Stimulated activated CD8-positive, alpha-beta memory T cell treated with anti-CD3 and anti-CD28 coated beads, Interleukin-15, amount 100 ng/mL, for 4 hours (primary cell): ENCODE measurements at places on chromosomes 2 and 18.

DNA sequence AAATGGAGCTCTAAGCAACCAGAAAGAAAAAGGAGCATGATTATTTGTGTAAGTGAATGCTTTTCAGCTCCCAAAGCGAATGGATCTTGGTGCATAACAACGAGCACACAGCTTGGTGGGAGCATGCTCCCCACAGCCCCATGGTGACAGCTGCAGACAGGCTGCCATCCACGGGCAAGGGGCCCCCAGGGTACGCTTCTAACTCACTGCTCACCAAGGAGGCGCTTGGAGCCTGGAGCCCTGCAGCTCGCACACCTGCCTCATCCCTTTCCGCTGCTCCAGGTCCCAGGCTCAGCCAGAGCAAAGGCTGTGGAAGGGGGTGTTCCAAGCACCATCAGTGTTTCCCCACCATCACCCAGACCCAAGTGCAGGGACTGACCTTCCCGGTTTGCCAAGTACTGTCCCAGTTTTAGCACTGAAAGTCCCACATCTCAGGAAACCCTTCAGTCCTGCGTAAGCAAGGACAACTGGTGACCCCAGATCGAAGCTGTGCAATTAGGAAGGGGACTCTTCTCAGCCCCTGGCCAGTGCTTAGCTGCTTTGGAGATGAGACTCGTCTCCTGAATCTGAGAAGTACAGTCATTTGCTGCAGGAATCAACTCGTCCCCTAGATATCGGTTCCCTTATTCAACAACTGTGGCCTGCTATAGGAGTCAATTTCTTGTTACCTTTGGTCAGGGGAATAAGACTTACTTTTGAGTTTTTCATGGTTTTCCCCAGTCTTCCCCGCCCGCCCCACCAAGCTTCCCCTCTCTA is 50.0 kb upstream of the ATG16L1 start:
- no peak for DNase-seq

GRCh38 chr2:80403081-80403480 is 98.5 kb upstream of the LRRTM1 start:
- DNase-seq, result no peak

DNA sequence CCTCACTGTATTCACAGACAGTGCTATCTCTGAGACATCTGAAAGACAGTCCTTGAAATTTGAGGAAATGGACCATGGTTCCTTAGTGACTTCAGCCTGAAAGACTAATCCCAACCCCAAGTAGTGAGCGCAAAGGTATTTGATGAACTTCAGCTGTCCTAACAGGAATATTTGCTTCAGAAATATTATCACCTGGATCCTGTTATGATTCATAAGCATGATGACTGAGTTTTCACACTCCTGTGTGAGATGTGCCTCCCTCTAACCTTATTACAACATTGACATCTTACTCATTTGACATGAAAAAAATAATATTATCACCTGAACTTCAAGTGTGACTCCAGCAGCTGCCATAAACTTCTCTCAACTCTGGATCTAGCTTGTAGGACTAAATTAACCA is 11.6 kb upstream of the MRPL19 start:
- DNase-seq, result no peak

DNA sequence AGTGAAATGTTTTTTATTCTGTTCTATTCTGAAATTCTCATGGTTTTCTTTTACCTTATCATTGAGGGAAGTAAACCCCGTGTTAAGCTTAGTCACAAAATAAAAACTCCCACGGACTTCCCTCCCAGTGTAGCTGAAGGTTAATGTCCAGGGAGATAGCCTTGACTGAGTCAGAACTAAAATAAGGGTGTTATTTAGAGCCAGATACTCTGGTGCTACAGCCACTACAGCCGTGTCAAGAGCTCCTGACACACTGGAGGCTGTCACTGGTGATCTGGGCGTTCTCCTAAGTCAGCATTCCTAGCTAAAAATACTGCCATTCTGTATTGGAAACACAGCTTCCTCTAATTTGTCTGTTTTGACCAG is 82.0 kb upstream of the RANBP2 start:
- no peak for DNase-seq

- no peak for DNase-seq
Measured at GRCh38 chr2:138421971-138422335, 79.6 kb upstream of the SPOPL start.

- DNase-seq, result no peak
Measured at GRCh38 chr18:67618061-67618460, 101.5 kb upstream of the DSEL start.

DNA sequence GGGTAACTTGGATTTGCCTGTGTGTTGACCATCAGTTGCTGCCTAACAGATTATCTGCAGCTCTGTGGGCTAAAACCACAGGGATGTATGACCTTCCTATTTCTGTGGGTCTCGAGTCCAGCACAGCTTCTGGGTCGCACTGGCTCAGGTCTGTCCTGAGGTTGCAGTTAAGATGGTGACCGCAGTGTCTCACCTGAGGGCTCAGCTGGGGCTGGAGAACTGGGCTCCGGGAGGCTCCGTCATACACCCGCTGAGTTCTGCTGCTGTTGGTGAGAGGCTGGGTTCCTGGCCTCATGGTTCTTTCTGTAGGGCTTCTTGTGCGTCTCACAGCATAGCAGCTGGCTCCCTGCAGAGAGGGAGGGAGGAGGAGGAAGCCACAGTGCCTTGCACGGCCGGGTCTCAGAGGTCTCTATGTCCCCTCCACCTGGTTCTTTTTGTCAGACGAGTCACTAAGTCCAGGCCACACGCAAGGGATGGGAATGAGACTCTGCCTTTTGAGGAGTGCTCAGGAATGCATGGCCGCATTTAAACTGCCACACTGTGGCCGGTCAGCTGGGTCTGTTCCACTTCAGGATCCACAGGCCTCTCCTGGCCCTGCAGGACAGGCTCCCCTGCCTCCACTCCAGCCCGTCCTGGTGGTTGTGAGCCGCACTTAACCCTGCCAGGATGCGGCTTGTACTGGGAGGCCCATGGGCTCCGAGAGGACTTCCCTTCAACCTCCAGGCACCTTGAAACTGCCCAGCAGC is 67.2 kb downstream of the ADI1 start:
- DNase-seq, result no peak

- no peak for DNase-seq
Measured at GRCh38 chr2:31558401-31559295, 22.1 kb downstream of the SRD5A2 start.

GRCh38 chr2:123262856-123263255 is 762.2 kb upstream of the CNTNAP5 start:
- no peak for DNase-seq

DNA sequence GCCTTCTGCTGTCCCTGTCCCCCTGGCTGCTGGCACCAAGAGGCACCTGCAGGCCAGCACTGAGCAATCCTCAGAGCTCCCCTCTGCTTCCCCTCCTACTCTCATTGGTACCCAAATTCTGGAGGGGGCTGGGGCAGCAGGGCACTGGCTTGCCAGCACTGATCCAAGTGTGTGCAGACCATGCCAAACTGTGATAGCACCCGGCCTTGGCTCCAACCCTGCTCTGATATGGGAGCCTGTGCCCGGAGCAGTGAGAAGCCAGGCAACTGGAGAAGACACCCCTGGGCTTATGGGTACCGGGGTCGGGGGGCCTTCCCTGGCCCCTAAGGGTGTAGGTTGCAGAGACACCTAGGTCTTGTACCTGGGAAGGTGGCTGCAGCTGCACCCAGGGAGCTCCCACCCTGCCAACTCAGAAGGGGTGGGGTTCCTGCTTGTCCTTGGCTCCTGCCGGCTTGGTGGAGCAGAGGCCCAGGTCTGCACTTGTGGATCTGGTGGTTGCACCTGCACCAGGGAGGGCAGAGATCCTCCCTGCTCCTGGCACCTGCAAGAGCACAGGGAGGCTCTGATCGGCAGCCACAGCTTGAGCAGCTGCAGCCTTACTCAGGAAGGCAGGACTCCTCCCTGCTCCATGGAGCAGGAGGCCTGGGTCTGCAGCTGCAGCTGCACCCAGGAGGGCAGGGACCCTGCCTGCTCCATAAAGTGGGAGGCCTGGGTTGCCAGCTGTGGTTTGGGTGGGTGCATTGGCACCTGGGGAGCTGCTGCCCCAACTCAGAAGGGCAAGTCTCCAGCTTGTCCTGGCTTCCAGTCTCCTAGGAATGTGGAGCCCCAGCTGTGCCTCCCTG is 96.3 kb downstream of the BCL2L11 start:
- no peak for DNase-seq

DNA sequence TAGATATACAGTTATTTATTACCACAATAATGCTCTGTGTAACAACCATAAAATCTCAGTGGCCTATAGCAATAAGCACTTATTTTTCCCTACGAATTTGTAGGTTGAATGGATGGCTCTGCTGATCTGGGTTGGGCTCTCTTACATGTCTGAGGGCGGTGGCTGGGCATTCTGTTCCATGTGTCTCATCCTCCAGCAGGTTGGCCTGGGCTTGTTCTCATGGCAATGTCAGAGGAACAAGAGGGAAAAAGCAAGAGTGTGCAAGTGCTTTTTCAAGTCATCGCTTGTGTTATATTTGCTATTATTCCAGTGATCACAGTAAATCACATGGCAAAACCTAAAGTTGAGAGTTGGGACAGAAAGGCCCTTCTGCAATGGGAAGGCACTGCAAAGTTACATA is 30.4 kb upstream of the MYO3B start:
- no peak for DNase-seq

DNA sequence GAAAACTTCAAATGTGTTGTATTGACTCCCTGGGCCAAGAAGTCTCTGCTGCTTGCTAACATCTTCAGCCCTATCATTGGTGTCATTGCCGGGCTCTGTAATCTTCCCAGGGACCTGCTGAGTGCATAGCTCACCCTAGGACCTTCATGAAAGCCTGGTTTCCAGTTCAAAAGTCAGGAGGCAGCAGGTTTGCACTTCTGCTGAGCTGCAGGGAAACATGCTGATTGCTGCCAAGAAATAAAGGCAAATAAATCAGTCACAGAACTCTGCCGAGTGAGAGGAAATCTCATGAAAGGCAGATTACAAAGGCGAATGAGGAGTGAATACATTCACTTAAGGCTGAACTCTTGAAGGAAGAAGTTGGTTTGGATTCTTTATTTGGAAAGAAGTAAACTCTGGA is 1947.6 kb upstream of the CELF4 start:
- no peak for DNase-seq

- no peak for DNase-seq
Measured at GRCh38 chr2:1556776-1557466, 143.7 kb downstream of the TPO start.

GRCh38 chr2:181672255-181673008 is 7.9 kb downstream of the NEUROD1 start:
- DNase-seq, result no peak

GRCh38 chr2:149899390-149899789 is 311.8 kb upstream of the MMADHC start:
- no peak for DNase-seq

- no peak for DNase-seq
Measured at GRCh38 chr2:43469094-43469493, 126.7 kb downstream of the THADA start.

DNA sequence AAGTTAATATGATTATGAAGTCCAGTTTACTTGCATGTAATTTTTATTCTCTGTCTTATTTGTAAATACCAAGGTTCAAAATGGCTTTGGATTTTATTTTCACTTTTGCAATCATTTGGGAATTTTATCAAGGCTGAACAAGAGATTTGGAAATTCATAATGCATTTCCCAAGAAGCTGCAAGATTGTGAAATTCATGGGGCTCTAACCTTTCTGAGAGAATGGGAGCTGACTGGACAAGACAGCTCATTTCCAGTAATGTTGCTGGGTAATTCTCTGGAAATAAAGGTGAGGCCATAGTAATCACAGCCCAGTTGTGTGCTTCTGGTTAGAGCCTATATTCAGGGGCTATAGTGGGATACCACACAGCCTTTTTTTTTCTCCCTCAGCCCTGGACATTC is 21.5 kb upstream of the NABP1 start:
- no peak for DNase-seq

DNA sequence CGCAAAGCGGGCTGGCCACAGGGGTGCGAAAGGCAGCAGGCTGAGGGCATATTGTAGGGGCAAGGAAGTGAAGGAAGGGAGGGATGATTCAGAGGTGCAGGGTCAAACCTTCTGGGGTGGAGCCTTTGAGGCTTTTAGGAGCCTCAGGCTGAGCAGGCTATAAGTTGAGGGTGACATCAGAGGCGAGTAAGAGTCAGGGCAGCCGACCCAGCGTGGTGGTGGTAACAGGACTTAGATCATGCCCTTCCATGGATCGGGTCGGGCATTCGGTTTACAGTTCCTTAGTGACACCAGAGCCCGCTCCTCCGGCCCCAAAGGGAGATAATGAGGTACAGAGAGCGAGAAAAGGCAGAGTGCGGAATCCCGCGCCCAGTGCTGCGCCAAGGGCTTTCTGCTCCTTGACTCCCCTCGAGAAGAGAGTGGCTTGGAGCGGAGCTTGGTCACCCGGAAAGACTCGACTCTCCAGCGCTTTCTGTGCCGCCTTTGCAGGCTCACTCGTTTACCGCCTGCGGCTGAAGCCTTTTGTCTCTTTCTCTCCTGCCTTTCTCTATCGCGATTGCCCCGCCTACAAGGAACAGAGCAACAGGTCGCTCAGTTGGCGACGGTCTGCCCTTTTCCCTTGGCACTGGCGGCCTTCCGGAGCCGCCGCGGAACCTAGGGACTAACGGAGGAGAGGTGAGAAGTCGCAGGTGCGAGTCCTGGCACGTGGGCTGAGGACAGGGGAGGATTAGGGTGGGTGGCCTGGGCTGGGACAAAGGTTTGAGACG is 720 bp downstream of the LBX2 start:
- no peak for DNase-seq

DNA sequence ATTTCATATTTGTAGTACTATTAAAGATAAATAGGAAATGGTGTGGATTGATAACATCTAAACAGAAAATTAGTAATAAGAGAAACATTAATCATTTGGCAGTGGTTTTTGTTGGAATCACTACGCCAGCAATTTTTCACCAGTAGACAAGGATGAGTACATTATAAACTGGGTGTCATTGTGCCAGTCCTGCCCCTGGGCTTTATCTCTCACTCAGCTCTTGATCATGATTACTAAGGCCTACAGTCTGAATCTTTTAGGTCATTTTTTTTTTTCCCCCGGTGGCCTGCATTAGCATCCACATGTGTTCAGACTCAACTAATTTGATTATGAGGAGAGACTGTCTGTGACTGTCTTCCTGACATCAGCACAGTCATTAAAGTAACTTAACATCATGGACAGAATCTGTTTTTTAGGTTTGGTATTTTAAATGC is 16.2 kb downstream of the GULP1 start:
- DNase-seq, result no peak

GRCh38 chr2:237512774-237513466 is 25.9 kb downstream of the MLPH start:
- DNase-seq, result peak; percentile 40

GRCh38 chr2:127604986-127605385 is 41.0 kb upstream of the GPR17 start:
- DNase-seq, result no peak

GRCh38 chr2:121257480-121257840 is 27.5 kb downstream of the TFCP2L1 start:
- no peak for DNase-seq

DNA sequence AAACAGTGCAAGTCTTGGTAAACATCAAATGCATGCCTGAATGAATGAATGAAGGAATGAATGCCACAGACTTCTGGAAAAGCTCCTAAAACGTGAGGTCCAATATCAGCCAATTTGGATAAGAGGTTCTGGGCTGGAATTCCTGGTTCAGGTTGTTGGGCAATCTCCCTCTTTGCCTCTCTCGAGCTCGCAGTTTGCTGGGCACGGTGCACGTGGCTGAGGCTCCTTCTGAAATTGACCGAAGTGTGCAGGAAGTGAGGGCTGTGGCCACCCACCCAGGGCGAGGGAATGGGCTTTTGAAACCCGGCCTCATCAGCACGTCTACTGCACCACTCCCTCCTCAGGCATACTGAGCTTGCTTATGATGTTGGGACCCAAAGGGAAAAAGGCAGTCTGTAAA is 288.8 kb upstream of the HS6ST1 start:
- no peak for DNase-seq
